M059J (cell line): ENCODE measurements at places on chromosomes 16 and 17. TPM values are rescaled to one million over a fixed set of nuclear protein-coding genes. Genes with fewer than 3 reads are reported as not detected.

The UTS2R gene
- not detected in 2 replicates for total RNA-seq

DNA sequence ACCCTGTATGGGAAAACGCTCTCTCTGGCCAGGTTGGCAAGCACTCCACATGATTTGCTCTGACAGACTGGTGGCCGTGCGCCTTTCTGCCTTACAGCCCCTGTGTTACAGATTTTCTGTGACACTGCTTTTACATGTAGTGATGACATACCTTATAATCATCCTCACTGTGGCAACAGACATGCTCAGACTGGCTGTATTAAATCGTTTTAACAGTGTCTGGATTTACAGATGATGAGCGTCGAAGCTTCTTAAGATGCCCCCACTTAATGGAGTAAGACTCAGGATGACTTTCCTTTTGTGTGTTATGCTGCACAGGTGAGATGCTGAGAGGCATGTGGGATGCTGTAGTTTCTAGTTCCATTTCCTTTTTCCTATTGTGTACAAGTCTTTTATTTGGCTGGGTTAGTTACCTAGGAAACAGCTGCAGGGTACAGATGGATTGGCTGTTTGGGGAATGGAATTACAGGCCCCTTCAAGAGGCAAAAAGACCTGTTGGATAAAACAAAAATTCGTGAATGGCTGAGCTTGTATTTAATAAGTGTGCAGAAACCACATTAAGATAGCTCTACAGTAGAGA lies 20.9 kb upstream of the VWA3A start:
- no peak for DNase-seq

DNA sequence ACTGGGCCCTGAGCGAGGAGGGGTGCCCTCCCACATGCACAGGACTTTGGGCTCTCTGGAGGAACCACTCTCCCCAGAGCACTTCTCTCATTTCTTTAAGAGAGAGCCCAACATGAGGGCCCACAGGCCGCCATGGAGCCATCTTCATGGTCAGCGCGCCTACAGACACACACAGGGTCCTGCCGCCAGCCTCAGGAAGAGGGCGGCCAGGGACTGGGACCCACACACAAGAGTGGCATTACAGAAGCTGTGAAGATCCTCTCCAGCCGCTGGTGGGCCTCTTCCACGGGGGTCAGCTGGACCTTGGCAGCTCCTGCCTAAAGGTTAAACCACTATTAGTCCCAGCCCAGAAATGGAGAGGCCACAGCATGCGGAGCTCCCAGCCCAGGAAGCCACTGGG lies 54.5 kb downstream of the MYO18A start:
- no peak for DNase-seq

DNA sequence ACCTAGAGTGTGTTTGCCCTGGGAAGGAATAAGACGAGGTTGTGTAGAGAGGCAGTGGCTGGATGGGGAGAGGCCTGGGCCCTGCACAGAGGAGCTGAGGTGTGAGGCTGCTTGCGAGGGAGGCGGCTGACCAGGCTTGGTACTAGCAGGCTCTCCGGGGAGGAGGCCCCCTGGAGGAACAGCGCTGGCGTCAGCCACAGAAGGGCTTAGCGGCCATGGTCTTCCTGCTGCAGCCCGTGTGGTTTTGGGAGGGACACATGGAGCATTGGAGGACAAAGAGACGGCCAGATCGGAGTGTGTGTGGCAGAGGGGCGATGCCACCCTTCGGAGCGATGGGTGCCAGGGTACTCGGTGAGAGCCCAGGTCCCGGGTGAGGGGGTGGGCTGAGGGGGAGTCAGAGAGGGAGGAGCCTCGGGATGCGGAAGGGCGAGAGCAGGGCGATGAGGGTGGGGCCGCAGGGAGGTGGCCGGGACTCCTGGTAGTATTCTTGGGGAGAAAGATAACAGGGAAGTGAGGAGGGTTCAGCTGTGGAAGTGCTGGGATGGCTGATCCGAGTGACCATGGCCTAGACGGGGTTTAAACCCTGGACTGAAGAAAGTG lies 8.3 kb downstream of the BANP start:
- no peak for DNase-seq

GRCh38 chr16:87707097-87707496 lies 58.7 kb downstream of the KLHDC4 start:
- DNase-seq: no peak

The SEPTIN12 gene
- not detected in 2 replicates for total RNA-seq
